ENCODE measurements at places on chromosomes 5 and 9.

GRCh38 chr9:91222457-91222856, 139.3 kb downstream of the AUH start:
- no peak for DNase-seq

DNA sequence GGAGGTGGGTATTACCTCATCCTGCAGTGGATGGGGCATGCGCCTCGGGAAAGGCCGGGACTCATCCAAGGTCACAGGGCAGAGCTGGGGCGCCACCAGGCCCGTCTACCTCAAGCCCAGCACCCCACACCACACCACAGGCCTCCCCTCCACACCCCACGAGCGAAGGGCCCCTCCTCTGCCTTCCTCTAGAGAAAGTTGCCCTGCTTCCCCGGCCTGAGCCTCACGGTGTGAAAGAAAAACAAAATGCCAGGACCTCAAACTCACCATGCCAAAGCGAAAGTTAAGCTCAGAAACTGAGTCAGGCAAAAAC, 161.1 kb downstream of the COL23A1 start:
- DNase-seq, result peak; percentile 54

DNA sequence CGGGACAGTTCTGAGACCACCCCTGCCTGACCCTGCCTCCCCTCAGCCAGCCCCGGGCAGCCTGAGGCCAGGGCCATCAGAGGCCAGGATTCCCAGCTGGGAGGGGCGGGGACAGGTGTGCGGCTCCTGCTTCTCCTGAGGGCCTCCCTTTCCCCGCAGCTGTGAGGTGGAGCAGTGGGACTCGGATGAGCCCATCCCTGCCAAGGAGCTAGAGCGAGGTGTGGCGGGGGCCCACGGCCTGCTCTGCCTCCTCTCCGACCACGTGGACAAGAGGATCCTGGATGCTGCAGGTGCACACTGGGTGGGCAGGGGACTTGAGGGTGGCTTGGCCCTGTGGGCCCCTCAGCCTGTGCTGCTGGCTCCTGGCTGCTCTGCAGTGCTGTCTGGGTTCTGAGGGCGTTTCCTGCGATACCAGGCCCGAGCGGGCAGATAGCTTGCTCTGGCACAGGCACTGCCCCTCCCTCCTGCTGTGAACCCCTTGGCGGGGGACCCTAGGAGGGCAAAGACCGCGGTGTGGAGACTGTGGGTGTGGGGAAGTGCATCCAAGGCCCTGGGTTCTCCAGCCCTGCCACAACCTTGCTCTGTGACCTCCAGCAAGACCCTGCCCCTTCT, 2.3 kb downstream of the GRHPR start:
- no peak for DNase-seq

- no peak for DNase-seq
Measured at GRCh38 chr9:4066120-4066519, 233.7 kb downstream of the GLIS3 start.

GRCh38 chr5:59760785-59761348, 132.7 kb downstream of the PDE4D start:
- DNase-seq, result no peak

DNA sequence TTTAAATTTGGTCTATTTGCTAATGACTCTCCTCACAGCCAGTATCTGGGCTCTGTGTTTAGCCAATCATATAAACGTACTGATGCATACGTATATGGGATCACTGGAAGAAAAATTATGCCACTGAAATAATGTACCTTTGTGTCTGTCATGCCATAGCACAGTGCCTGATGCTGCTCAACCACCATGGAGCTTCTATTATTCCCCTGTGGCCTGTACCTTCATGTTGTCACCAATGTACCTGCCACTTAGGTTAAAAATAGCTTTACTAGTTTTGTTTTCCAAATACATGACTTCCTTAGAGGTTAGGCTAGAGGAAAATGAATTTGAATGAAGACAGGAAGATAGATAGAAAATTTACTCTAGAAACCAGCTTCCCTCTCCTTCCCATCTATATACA, 34.6 kb downstream of the HACD4 start:
- no peak for DNase-seq

- no peak for DNase-seq
Measured at GRCh38 chr5:92945605-92946097, 635.4 kb downstream of the NR2F1-AS1 start.

DNA sequence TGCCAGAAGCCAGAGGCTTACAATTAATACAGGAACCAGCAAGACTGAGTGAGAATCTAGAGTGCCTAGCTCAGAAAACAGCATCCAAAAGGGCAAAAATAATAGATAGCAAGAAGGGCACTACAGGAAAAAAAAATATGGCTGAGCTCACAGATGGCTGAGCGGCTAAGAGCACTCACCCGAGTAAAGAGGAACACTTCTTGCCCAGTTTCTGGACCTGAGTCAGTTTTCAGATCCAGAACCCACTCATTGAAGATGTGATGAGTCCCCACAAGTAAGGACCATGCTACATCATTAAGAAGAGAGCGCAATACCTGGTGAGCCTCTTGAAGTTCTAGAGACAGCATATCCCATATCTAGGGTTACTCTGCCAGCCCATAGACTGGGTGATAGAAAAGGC, 65.5 kb upstream of the MAP3K1 start:
- DNase-seq, result no peak

GRCh38 chr5:142210011-142210410, 101.4 kb downstream of the NDFIP1 start:
- no peak for DNase-seq
